ENCODE measurements at places on chromosomes 5 and 9. TPM values are rescaled to one million over a fixed set of nuclear protein-coding genes. Genes with fewer than 3 reads are reported as not detected.

- DNase-seq: no peak
Measured at GRCh38 chr9:5971740-5972139, 43.7 kb downstream of the RANBP6 start.

DNA sequence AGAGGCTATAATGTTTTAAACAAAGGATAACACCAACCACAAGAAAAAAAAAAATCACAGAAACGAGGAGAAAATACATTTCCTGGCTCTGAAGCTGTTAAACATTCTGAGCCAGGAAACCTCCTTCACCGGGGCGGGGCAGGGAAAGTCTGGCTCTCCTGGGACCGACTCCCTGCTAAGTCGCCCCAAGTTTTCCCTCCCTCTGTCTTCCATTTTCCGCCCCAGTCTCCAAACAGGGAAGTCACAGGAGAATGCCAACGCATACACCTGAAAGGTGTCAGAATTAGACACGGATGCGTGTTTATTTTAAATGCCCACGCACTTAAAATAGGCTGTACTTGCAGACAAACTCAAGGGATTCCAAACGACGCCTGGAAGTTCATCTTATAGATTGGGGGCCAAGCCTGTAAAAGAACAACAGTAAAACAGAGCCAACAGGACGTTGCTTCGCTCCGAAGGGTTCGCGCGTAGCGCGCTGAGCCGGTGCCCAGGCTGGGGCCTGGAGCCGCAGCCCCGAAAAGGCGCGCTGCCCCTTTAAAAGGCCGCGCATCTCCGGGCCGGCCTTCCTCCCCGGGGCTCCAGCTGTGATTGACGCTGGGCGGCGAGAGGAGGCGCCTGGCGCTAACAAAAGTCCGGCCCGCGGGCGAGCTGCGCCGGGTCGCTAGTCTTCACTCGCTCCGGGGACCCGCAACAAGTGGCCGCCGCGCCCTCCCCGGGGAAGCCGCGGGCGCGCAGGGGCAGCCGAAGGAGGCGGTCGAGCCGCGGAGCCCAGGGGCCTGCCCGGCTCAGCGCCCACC, at the start of gene FBXL7:
Gene FBXL7, plus strand, starts transcription at position 653 of the 797 bp plus-strand sequence.
- DNase-seq: no peak

GRCh38 chr5:156326718-156327259, at the start of gene SGCD:
Gene SGCD, plus strand, starts transcription at chr5:156327164.
- no peak for DNase-seq

GRCh38 chr5:113703266-113703665, 189.8 kb downstream of the YTHDC2 start:
- DNase-seq: no peak

GRCh38 chr5:78650531-78650930, 2.0 kb upstream of the LHFPL2 start:
- no peak for DNase-seq

DNA sequence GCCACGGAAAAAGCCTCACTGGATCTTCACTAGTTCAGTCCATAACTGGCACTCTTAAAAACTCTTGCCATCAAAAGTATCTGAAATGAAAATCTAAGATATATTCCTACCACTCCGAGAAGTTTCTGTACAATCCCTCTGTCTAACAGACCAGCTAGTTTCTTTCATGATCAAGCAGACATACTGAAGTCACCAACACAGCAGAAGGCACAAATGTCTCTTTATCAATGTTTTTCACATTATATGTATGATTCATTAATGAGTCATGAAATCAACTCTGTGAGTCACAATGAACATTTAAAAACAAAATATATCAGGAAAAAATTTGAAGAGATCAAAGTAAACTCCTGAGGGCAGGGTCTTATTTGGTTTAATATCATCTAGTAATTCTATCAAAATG, 50.8 kb downstream of the F2R start:
- no peak for DNase-seq

GRCh38 chr9:129170229-129170628, 7.8 kb downstream of the IER5L start:
- no peak for DNase-seq

DNA sequence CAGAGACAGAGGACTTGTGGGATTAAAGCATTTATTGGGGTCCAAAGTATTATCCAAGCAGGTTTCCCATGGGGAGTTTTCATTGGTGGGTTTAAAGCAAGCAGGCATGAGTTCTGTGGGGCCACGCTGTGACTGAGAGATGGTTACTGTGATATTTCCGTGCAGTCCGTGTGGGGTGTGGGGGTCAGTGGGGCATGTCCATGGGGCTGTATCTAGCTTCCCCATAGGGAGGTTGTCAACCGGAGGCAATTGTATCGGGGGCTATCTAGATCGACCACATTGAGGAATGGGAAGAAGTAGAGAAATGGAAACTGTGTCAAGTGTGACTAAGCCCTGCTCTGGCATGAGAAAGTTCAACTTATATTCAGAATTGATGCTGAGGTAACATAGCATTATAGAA, 7.1 kb upstream of the RPS23 start:
- no peak for DNase-seq

DNA sequence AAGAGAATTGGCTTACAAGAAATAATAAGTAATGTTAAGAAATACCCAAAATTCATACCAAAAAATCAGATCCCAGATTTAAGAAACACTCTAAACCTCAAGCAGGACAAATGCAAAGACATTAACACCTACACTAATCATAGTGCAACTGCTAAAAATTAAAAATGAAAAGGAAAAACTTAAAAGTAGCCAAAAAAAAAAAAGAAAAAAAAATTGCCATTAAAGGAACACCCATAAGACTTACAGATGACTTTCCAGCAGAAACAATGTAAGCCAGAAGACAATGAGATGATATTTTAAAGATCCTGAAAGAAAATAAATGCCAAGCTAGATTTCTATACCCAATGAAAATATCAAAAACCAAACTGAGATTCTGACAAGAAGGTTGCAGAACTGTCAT, 101.5 kb downstream of the DENND1A start:
- DNase-seq: no peak

DNA sequence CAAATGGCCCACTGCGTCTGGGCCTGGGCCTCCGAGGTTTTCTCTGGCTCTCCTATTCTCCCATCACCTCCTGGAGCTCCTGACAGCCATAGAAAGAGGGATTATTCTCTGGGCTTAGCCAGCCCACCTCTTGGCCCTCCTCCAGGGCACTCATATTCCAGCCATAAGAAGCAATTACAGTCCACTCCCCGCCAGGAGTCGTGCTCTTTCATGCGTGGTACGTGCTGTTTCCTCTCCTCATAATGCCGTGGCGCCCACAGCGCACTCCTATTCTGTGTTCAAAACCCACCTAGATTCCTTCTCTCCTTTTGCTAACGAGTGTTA, 240.8 kb upstream of the ZNF462 start:
- no peak for DNase-seq

DNA sequence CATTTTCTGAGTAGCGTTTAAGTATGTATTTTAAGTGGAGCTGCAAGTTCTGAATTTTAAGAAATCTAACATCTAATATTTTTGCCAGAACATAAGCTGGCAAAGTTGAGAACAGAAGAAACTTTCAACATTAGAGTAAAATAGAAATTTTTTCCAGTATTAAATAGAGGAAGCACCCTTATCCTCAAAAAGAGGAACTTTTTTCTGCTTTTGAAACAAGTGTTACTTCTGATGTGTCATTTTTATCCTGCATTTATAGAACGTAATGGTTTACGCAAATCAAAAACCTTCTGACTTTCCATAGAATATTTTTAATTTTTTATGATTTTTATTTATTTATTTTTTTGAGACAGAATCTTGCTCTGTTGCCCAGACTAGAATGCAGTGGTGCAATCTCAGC, 21.8 kb downstream of the ZBED3 start:
- DNase-seq: no peak

GRCh38 chr9:73667749-73668148, 516.1 kb downstream of the ANXA1 start:
- DNase-seq: no peak

GRCh38 chr9:80649001-80649420, 1040.3 kb downstream of the TLE1 start:
- no peak for DNase-seq

GRCh38 chr5:55570026-55570425, 35.3 kb upstream of the PLPP1 start:
- DNase-seq: no peak

GRCh38 chr5:2657151-2657550, 94.3 kb downstream of the IRX2 start:
- no peak for DNase-seq

GRCh38 chr5:132437604-132438266, 52.8 kb downstream of the IRF1 start:
- peak; percentile 49 for DNase-seq

GRCh38 chr9:6605202-6605601, 40.3 kb downstream of the GLDC start:
- DNase-seq: no peak

GRCh38 chr5:128196791-128197190, 113.2 kb downstream of the SLC12A2 start:
- peak; percentile 37 for DNase-seq

DNA sequence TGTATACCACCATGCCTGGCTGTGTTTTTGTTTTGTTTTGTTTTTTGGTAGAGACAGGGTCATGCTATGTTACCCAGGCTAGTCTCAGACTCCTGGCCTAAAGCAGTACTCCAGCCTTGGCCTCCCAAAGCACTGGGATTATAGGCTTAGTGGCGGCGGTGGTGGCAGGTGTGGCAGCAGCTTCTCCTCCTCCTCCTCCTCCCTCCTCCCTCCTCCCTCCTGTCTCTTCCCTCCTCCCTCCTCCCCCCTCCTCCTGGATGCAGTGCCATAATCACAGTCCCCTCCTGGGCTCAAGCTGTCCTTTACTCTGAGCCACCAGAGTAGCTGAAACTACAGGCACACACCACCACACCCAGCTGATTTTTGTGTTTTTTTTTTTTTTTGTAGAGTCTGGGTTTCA, 71.2 kb downstream of the UHRF2 start:
- no peak for DNase-seq

DNA sequence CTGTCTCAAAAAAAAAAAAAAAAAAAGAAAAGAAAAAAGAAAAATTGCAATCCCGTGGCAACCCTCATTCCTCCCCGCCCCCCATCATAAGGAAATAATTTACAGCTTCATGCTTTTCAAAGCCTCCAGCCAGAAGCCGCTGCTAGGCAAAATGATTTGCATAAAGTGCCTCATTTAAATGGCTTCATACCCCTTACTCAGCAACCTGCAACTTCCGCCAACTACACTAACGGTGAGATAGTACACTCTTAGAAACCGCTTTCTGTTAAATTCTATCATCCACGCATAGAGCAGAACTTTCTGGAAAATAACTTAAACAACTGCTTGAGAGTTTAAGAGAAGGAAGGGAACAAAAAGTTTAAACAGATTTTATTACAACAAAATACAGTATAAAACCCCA, 17.8 kb downstream of the SERINC5 start:
- DNase-seq: peak; percentile 39

GRCh38 chr9:133534346-133535291, at the start of gene ADAMTSL2:
Gene ADAMTSL2, plus strand, starts transcription at chr9:133534704. Its CDS starts 2,009 bp downstream, at chr9:133536713.
- DNase-seq: peak; percentile 50

DNA sequence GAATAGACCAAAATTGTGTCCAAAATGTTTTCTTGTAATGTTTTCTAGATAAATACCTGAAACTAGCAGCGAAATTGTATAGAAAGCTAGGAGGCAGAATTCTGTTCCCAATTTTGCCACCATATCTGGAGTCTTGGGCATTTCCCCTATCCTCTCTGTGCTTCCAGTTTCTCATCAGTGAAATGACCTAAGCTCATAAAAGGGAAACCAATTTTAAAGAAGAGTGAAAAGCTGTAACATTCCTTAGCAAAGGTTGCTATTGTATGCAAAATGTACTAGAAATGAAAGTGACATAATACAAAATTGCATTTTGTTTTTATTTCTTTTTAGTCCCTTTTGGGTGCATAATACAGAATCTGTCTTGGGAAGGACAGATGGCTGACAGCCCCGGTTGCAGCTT, 36.8 kb upstream of the CAST start:
- no peak for DNase-seq

GRCh38 chr9:93812410-93812668, 142.8 kb downstream of the BARX1 start:
- no peak for DNase-seq

Gene CCDC187
- not detected for polyA plus RNA-seq

Gene TIMD4
- 0.64 TPM for polyA plus RNA-seq

Gene PCDHGA8
- polyA plus RNA-seq: not detected

Gene LCN9
- polyA plus RNA-seq: not detected

Gene PCAT7
- not detected for polyA plus RNA-seq

Gene RAB24
- polyA plus RNA-seq: 16.0 TPM

Gene HMMR
- 0.42 TPM for polyA plus RNA-seq

Gene PAX5
- not detected for polyA plus RNA-seq

Gene GPR21
- not detected for polyA plus RNA-seq

Gene LYRM7
- 7.0 TPM for polyA plus RNA-seq

Gene FANCG
- 2.9 TPM for polyA plus RNA-seq

Gene PCDHA9
- not detected for polyA plus RNA-seq
